Esophagus squamous epithelium (tissue), 5 donors: ENCODE measurements at places on chromosomes 2 and 18.

DNA sequence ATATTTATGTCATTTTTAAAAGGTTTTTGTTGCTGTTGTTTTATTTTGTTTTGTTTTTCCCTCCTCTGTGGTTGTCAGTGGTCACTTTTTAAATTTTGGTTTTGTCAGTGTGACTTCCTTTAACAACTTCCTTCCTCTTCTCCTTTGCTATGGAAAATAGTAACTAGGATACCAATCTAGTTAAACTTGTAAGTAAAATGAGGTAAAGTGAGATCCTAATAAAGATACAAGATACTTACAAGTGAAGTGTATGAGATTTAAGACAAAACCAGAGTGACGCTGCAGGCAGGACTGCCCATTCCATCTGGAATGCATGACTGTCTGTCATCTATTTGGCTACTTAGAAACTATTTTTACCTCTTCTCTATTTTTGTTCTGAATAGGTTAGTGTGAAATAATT is 30.6 kb upstream of the CREB1 start:
- no peak for DNase-seq

DNA sequence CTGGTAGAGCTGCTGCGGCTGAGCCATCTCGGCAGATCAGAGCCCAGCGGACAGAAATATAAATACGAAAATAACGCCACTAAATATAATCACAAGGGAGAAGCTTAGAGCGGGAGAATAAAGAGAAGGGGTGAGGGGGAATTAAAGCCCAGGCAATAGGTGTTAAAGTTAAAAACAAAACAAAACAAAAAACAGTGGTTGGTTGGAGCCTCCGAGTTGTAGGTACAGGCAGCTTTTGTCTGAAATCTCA is 1.3 kb upstream of the MEIS1 start:
- no peak for DNase-seq

GRCh38 chr2:230230496-230231200 is 5.1 kb downstream of the SP140 start:
- no peak for DNase-seq

- DNase-seq = no peak
Measured at GRCh38 chr18:58792086-58792485, 72.6 kb upstream of the ZNF532 start.

GRCh38 chr18:49019446-49020045 is 68.8 kb upstream of the SMAD7 start:
- no peak for DNase-seq
